Stimulated activated CD8-positive, alpha-beta memory T cell treated with anti-CD3 and anti-CD28 coated beads, Interleukin-12 subunit alpha, Interleukin-12 subunit beta, amount 100 ng/mL, for 4 hours (primary cell): ENCODE measurements at places on chromosomes 6 and 20.

- DNase-seq: no peak
These were observed 60.5 kb downstream of the RSPH3 start for GRCh38 chr6:158939255-158940159.

DNA sequence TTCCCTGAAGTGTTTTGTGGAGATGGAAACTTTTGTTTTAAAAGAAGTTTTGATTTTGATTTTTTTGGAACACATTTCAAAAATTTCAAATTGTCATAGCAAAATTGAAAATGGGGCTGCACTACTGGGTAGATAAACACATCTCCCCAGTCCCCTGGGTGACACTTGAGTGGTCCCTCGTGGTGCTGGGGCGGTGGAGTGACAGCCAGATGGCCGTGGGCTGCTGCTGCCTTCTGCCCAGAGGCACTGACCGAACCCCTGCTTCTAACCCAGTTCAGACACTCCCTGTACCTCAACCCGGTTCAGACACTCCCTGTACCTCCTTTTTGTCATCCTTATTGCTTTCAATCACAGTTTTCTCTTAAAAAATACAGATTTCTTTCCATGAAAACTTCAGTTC lies 69.9 kb upstream of the SYNJ2 start:
- no peak for DNase-seq

DNA sequence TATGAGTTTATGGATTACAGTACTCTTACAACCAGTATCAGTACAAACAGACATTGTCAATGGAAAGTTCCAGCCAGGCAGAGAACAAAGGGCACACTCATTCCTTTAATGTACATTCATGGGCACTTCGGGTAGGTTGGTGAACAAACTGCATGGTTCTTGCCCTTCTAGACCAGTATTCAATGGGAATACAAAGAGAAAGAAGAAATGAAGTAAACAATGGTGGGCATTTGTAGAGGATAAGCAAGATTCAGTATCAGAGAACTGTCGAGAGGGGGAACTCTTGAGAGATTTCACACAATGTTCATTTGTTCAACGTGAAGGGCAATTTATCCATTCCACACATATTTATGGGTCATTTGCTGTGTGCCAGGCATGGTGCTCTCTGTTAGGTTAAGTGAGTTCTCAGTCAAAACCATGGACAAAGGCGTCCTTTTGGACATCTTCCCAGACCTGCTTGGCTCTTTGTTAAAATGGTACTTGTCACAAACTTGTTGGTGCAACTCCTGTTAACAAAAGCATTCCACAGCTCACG lies 714.8 kb downstream of the DHX35 start:
- no peak for DNase-seq

GRCh38 chr6:137342607-137343190 lies 123.5 kb upstream of the IFNGR1 start:
- no peak for DNase-seq

DNA sequence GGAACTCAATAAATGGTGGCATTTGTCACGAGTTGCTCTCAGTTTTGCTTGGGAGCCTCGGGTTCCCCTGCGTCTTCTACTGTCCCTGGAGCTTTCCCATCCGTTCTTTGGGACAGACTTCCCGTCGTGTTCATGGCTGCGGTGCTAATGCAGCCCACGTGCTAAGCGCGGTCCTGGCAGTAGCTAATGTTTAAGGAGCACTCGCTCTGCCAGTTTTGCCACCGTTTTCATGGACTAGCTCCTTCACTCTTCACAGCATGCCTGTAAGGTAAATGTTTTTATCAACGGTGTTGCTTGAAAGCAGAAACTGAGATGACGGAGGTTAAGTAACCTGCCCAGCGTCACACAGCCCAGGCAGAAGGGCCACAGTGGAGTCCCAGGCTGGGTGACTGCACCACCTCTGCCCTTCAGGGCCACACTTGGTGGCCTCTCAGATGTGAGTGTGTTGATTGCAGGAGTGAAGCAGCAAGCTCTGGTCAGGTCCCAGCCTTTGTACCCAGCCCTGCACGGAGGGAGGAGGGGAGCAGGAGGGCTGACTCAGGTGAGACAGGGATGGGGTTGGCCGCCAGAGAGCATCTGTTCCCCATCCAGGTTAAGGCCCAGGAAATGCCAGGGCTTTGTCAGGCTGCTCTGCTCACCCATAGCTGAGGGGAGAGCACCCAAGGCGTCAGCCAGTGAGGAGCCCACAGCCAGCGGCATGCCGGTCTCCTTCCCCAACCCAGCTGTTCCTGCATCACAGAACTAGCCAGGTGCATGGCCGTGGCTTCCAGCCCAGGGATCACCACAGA lies 181.8 kb downstream of the ZMYND8 start:
- DNase-seq: no peak

DNA sequence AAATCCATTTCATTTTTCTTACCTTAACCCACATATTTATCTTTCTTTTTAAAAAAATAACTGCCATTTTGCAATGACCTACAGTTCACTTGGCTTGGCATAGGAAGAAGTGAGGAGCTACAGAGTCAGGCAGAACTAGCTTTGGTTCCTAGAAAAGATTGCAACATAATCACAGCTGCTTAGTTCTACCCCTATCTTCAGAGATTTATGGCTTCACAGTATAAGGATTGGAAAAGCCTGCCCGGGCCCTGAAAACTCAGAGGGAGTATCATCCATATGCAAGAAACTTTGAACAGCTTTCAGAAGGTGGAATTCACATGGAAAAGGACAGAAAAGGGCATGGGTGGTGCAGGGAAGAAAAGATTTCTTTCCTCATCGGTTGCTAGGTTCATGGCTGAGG lies 774.3 kb upstream of the CHD6 start:
- no peak for DNase-seq

DNA sequence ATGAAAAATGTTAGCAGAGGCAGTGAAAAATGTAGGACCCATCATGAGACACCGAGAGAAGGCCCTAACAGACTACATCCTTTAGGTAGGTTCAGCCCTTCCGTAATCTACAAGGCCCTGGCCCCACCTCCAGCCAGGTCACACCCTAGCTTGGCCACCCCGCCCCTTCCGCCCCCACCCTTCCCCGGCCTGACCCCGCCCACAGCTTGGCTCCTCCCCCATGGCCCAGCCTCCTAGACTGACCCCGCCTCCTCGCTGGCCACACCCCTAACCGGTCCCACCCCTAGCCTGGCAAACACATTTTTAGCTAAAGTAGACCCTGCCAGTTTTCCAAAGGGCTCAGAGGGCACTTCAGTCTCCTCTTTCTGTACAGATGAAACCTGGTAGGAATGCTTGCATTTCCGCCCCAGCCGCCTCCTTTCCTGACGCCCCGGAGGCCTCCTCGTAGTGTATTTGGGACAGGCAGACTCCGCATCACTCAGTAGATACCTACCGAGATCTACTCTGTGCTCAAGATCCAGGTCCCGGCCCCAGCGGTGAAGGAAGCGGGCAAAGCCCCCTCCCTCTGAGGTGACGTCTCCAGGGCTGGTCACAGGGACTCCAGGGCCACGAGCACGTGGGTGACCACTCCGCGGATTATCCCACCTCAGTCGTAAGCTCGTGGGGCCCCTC lies 443.5 kb downstream of the PREX1 start:
- no peak for DNase-seq

GRCh38 chr6:45445749-45446549 lies 68.2 kb upstream of the SUPT3H start:
- no peak for DNase-seq

DNA sequence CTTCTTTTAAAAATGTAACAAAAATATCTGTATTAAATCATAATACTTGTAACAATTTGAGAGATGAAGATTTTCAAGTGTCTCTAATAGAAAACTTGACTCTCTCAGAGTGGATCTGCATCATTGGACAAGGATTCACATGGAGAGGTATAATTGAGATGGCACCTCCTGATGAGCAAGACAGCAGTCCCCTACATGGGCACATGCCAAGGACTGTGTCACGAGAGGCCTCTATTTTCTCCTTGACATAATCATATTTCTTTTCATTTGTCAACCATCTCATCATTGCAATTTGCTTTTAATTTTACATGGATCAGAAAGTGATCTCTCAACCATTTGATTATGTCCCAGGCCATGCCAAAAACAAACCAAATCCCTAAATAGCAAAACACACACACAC lies 206.8 kb upstream of the THEMIS start:
- DNase-seq: no peak

GRCh38 chr20:3687655-3688054 lies 5.8 kb upstream of the ADAM33 start:
- DNase-seq: no peak

DNA sequence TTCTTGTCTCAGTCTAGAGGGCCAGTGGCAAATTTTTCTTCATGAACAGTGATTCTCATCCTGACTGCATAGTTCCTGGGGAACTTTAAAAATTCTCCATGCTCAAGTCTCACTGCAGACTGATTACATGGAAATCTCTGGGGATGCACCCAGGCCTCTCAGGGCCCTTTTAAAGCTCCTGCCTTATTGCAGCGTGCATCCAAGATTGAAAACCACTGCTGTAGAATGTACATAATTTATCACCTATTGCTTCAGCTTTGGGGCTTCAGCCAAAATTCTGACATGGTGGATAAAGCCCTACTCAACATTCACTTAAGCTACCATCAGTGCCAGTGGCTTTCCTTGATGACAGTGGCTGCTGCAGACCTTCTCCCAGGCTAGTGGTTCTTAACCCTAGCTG lies 143.8 kb downstream of the BTBD3 start:
- DNase-seq: no peak

DNA sequence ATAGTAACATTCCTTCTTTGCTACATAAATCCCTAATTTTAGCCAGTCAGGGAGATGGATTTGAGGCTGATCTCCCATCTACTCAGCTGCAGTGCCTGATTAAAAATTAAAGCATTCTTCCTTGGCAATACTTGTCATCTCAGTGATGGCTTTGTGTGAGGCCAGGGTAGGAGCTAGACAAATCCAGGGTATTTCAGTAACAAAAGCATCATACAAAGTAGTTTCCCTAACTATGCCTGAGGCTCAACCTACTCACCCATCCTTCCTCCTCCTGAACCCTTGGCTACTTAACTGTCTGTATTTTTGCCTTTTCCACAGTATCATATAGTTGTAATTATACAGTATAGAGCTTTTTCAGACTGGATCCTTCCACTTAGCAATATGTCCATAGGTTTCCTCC lies 37.7 kb downstream of the HLA-DRB5 start:
- no peak for DNase-seq

GRCh38 chr6:4772750-4773149 lies 3.5 kb upstream of the CDYL start:
- DNase-seq: no peak

- no peak for DNase-seq
These were observed 51.2 kb upstream of the FRMD1 start for GRCh38 chr6:168130168-168130696.

GRCh38 chr20:16488086-16488485 lies 85.2 kb downstream of the KIF16B start:
- no peak for DNase-seq

GRCh38 chr6:14739827-14740226 lies 506.0 kb upstream of the JARID2 start:
- DNase-seq: no peak

DNA sequence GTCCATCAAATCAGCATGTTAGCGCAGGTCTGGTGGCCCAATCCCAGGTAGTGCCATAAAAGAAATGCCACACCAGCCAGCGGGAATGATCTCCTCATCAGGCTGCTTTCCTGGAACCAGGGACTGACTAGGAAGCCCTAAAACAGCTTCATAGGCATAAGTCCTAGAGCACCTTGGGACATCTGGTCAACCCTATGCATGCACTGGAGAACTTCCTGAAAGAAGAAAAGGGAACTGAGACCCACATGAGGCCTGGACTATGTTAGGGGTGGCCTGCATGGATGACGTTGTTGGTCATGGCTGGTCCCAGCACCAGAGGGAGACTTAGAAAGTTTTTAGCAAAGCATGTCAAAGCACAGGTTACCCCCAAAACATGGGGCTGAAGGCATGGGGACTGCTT lies 7.6 kb upstream of the KCNK16 start:
- no peak for DNase-seq

DNA sequence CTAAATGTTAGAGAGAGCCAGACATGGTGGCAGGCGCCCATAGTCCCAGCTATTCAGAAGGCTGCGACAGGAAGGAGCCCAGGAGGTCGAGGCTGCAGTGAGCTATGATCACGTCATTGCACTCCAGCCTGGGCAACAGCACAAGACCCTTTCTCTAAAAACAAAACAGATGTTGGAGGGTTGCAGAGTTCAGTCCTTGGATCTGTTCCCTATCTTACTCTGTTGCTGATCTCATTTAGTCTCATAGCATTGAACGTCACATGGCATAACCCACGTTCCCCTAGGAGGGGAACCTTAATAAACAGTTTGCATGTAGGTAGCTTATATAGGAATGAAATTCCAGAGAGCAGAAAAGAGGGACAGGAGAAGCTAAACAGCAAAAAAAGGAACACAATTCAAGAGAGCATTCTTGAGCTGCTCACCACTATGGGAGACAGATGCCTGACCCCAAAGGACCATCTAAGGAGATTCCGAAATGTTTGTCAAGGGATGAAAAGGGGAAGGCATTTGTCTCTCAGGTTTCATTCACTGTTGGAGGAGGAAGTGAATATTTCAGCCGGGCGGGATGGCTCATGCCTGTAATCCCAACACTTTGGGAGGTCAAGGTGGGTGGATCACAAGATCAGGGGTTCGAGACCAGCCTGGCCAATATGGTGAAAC lies 54.6 kb upstream of the PIM1 start:
- DNase-seq: no peak

GRCh38 chr6:7542065-7542873 lies 798 bp downstream of the DSP start:
- no peak for DNase-seq

- DNase-seq: no peak
These were observed 78.1 kb downstream of the LRFN2 start for GRCh38 chr6:40509086-40509485.

GRCh38 chr6:40276141-40276540 lies 311.0 kb downstream of the LRFN2 start:
- DNase-seq: no peak

DNA sequence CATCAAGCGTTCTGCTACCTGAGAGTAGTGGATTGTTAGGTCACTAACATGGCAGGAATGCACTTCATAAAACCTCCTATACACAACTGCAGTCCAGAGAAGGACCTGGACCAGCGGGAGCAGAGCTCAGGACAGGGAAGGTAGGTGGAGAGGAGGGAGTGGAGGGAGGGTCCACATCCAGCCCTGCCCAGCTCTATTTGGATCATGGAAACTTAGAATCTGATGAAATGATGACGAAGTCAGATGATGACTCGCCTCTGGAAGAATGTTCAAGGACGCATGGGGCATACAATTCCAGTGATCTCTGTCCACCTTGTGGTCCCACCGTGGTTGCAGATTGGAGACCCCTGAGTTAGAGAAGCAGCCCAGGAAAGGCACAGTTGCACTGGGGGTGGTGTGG lies 68.8 kb downstream of the CLIC5 start:
- DNase-seq: no peak

DNA sequence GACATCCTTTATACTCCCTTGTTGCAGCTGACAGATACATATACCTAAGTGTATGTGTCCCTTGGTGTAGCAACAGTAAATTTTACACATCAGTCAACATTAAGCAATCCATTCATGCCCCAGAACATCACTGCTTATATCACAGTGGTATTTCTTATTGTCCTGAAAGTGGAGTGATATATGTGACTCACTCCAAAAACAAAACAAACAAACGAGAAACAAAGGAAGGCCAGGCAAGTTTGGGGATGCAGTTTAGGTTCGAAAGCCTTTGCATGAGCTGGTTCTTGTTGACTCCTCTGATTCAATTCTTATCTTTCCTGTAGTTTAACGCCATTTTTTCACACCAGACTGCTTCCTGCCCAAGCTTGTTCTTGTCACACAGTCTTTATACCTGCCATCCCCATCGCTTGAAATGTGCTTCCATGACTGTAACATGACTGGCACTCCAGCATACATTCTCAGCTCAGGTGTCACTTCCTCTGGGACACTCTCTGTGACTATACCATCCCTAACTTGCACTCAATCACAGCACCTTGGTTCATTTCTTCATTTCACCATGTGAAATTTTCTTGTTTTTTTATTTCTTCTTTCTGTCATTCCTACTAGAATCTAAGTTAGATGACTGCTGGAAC lies 125.0 kb upstream of the TSHZ2 start:
- no peak for DNase-seq
